Activated CD4-positive, alpha-beta T cell treated with anti-CD3 and anti-CD28 coated beads for 36 hours (primary cell): ENCODE measurements at places on chromosomes 12 and 14. TPM values are rescaled to one million over a fixed set of nuclear protein-coding genes. Genes with fewer than 3 reads are reported as not detected.

- H3K36me3 ChIP-seq, result no peaks in the 10 kb centered on the region
- no peaks in the 10 kb centered on the region for H3K4me1 ChIP-seq
- DNase-seq, result no peak
- no peak overlapping the region for H3K4me3 ChIP-seq
These were observed 429.0 kb downstream of the LRIG3 start for GRCh38 chr12:58491306-58491705.

DNA sequence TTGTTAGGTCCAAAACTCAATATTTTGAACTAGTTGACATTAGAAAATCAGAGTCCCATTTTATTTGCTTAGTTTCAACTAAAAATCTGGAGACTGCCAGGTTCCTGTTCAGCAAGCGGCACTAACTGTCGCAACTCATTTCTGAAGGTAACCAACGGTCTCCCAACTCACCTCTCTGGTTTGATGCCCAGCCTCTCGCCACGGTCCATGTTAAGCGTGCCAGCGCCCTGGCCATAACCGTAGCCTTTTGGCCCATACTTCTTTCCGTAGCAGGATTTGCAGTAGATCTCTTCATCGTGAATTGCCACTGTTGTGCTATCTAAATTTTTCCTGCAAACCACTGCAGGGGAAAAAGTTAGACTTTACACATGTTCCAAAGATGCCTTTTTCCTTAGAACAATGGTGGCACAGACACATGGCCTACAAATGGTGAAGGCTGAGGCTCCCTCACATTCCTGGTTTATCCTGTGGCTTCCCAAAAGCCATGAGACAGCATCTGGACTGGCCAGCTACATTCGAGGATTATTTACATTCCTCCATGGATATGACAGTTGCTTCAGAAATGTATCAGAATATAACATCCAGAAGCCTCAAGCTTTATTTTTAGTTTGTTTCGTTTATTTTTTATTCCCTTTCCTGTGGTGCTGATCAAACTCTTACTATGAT is 15.7 kb downstream of the CSRP2 start:
- H3K27me3 ChIP-seq, result peaks cover 11% of the 10 kb centered on the region
- no peak overlapping the region for H3K27ac ChIP-seq
- H3K4me3 ChIP-seq, result no peak overlapping the region
- no peaks in the 10 kb centered on the region for H3K4me1 ChIP-seq

GRCh38 chr12:125262851-125263250 is 197.6 kb downstream of the AACS start:
- peaks cover 3% of the 10 kb centered on the region for H3K27me3 ChIP-seq
- no peak for DNase-seq
- no peak overlapping the region for H3K27ac ChIP-seq
- no peak overlapping the region for H3K4me3 ChIP-seq

GRCh38 chr12:55718624-55719275 is 1.4 kb upstream of the RDH5 start:
- no peak for DNase-seq
- H3K4me1 ChIP-seq, result peaks cover 30% of the 10 kb centered on the region
- H3K36me3 ChIP-seq, result peaks cover 4% of the 10 kb centered on the region
- H3K27me3 ChIP-seq, result peaks cover 2% of the 10 kb centered on the region
- H3K27ac ChIP-seq, result no peak overlapping the region

DNA sequence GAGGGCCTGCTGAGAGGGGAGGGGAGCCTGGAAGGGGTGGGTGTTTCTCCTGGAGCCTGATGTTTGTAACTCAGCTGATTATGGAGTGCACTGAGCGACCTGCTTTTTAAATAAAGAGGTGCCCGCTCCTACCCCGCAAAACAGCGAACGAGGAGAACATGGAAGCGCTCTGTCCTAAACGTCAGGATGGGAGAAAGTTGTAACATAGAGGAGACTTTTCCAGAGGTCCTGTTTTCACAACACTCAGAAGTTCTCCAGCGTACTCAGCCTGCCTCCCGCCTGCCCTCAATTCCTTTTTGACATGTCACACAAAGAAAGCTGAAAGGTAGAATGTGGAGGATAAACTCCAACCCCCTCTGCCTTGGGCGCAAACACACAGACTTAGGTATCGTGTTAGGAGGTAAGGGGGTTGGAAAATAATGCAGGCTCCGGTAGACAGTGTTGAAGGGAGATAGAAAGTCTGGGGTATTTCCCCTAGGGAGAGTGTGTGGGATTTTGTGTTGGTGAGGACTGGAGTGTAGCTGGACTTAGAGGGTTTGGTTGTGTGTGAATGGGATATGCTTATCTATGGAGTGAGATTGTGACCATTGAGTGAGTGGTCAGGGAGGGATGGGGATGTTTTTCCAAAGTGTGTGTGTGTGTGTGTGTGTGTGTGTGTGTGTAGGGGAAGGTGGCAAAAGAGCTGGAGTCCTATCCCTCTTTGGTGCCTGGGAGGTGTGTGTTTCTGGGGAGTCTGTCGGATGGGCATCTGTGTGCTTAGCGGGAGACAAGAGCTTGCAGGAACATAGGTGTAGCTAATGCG is 2.1 kb downstream of the NTF3 start:
- H3K4me3 ChIP-seq, result no peak overlapping the region
- peaks cover 14% of the 10 kb centered on the region for H3K4me1 ChIP-seq
- peaks cover 43% of the 10 kb centered on the region for H3K27me3 ChIP-seq
- DNase-seq, result no peak
- H3K27ac ChIP-seq, result no peak overlapping the region
- no peaks in the 10 kb centered on the region for H3K36me3 ChIP-seq

DNA sequence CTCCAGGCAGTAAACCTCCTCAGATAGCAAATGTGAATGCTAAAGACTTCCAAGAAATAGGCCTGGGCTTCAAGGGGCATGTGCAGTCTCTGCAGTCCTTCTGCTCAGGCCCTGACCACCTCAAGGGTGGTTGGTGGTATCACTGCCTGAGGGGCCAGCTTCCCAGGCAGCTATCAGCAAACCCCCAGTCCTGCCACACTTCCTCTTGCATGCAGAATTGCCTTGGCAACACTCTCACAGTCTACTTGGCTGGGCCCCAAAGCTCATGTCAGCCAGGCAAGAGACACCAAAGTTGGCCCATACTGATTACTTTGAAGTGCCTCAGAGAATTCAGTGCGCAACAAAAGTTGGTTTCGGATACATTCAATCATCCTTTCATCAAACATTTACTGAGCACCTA is 3.5 kb upstream of the ASB8 start:
- H3K4me1 ChIP-seq, result peaks cover 27% of the 10 kb centered on the region
- H3K27ac ChIP-seq, result no peak overlapping the region
- H3K27me3 ChIP-seq, result no peaks in the 10 kb centered on the region
- DNase-seq, result no peak
- H3K36me3 ChIP-seq, result no peaks in the 10 kb centered on the region

DNA sequence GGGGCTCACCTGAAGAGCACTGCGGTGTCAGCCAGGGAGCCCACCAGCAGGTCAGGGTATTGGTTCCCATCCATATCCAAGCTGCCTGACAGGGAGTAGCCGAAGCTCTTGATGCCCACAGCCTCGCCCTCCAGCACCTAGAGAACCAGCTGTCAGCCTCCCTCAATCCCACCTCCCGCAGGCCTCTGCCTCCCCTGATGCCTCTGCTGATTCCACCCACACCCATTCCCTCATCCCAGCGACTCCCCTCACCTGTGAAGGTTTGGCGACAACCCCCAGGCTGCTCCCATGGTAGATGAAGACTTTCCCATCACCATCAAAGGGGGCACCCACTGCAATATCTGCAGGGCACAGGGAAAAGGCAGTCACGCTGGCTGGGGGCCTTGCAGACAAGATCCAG is 10.0 kb downstream of the ITGA7 start:
- no peak overlapping the region for H3K4me3 ChIP-seq
- H3K27ac ChIP-seq, result no peak overlapping the region
- H3K27me3 ChIP-seq, result no peaks in the 10 kb centered on the region
- no peaks in the 10 kb centered on the region for H3K36me3 ChIP-seq

DNA sequence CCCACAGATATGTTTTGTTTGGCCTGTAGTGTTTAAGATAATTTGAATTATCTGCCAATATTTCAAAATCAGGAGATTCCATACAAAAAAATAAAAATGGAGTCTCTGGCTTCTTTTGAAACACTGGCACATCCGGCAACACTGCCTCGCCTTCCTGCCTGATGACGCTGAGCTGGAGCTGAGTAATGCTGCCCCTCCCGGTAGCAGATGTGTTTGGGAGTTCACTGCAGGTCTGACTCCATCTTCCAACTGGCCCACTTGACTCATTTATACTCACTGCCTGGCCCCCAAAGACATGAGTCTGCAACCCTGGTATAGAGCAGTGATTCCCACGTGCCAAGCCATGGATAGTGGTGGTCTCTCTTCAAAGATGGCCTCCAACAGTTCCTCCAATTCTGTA is 7.4 kb downstream of the CIT start:
- DNase-seq, result no peak
- no peaks in the 10 kb centered on the region for H3K4me1 ChIP-seq
- H3K4me3 ChIP-seq, result no peak overlapping the region
- H3K27me3 ChIP-seq, result no peaks in the 10 kb centered on the region

Gene RAN
- 1,919 TPM for total RNA-seq

Gene NGB
- not detected for total RNA-seq

Gene DIO2
- not detected for total RNA-seq

Gene AQP2
- not detected for total RNA-seq
